ENCODE measurements at places on chromosomes 5 and 9. TPM values are rescaled to one million over a fixed set of nuclear protein-coding genes. Genes with fewer than 3 reads are reported as not detected.

The SLC6A7 gene
- not detected for total RNA-seq

The PRDM9 gene
- not detected for total RNA-seq

The TRIM36 gene
- 0.15 TPM for total RNA-seq

The MYOT gene
- not detected for total RNA-seq

The RNF183 gene
- total RNA-seq, result 0.92 TPM

The FYB1 gene
- 10.5 TPM for total RNA-seq

The RORB gene
- total RNA-seq, result not detected

The CAMK2A gene
- 0.13 TPM for total RNA-seq

The FOXE1 gene
- 7.7 TPM for total RNA-seq
